ENCODE measurements at places on chromosomes 4 and X.
A peak's percentile ranks its signal among the peaks of the same experiment; 100 is the strongest.

GRCh38 chr4:186934244-186934643, 210.6 kb upstream of the FAT1 start:
- DNase-seq, result no peak

DNA sequence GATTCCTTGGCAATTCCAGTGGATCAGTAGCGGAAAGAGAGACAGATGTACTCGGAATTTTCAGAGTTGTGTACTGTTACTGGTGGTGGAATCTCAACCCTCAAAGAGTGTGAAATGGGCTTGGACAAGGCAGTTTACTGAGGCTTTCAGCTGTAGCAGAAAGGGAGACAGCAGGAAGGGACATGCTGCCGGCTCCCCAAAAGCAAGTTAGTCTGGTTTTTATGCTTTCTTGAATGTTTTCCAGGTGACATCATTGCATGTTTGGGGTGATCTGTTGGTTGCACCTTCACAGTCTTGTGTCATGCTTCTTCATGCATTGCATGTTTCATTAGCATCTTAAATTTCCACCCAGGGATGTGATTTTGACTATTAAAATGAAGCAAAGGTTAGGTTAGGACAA, 1282.2 kb downstream of the ADGRL3 start:
- no peak for DNase-seq

- no peak for DNase-seq
Measured at GRCh38 chr4:153963216-153963615, 174.3 kb upstream of the SFRP2 start.

DNA sequence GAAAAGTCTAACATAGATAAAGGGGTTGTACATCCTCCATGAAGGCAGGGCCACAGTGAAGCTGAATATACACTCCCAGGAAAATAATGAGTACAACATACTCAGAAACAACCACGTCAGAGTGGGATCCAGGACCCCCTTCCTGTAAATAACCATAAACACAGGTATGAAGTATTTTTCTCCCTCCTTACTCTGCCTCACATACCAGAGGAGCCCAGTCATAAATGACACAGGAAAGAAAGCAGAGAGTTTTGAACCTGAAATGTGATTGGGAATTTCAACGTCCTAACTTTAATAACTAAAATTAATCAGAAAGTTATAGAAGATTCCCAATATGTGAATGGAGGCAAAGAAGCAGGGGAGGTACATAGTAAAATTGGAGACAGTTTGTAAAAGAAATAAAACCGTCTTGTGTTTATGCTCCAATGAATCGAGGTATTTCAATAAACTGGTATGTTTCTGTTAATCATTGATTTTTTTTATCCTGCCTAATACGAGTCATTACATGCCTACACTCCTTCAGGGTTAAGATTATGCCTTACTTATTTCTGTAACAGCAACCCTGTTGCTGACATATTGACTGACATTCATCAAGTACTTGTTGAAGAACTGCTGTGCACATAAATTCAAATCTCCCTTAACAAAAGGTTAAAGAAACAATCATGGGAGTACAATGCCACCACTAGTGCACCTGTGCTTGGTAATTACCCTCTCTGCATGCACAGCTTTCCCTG, 431.3 kb downstream of the KCNIP4 start:
- DNase-seq, result peak; percentile 38

DNA sequence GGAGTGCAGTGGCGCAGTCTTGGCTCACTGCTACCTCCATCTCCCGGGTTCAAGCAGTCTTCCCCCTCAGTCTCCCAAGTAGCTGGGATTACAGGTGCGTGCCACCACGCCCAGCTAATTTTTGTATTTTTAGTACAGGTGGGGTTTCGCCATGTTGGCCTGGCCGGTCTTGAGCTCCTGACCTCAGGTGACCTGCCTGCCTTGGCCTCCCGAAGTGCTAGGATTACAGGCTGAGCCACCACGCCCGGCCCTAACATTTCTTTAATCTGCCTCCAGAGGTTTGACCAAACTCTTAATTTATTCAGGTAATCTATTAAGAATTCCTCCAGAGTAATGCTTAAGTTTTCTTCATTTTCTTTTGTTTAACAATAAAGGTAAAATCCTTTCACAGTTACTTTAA, 171.0 kb downstream of the RAPGEF2 start:
- DNase-seq, result no peak

DNA sequence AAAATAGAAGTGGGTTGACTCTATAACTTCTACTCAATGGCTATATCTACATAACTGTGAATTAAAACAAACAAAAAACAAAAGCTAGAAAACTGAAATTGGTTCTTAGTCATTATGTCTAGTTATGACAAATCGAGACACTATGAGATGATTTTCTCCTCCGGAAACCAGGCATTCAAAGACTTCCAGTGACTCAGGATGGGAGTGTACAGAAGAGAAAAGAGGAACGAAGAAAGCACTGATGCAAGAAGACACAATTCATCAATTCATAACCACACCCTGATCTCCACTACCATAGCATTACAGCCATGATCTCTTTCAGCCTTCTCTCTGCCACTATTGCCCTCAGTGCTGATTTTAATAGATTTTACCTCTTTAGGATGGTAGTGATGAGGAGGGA, 253.6 kb downstream of the CBLL2 start:
- no peak for DNase-seq

DNA sequence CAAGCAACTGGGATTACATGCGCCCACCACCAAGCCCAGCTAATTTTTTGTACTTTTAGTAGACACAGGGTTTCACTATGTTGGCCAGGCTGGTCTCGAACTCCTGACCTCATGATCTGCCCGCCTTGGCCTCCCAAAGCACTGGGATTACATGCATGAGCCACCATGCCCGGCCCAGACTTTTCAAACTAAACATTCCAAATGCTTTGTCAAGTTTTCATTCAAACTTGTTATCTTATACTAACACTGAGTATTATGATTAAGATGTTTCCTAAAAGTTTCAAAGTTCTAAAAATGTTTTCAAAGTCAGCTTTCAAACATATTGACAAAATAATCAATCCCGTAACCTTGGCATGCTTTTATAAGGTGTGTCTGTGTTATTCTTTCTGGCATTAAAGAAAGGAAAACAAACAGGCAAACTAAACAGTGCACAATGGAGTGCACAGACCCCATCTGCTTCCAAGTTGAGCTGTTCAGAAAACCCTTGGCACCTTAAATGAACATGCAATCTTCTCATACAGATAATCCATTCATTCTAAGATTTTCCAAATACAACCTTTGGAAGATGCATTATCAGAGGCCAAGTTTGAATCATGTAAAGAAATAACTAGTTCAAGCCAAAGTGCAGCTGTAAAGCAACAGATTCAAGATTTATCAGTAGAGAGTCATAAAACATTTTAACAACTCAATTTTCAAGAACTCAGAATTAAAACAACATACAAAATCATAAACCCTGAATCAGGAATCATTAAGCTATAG, 49.1 kb downstream of the ABCG2 start:
- DNase-seq, result no peak

DNA sequence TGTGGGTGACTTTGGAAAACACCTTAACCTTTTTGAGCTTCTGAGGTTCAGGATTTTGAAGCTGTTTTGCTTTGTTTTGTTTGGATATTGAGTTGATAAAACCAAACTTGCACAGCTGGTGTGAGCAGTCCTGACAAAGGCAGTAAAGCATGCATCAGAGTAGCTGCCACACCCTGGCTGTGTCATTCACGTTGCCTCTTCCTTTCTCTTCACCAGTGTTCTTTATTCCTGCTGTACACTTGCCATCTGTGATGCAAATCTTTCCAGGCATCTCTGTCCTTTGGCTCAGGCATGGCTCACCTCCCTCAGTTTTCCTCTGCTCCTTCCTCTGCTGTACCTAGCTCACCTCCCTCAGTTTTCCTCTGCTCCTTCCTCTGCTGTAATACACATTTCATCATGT, 1850.2 kb upstream of the AGA start:
- DNase-seq, result no peak

DNA sequence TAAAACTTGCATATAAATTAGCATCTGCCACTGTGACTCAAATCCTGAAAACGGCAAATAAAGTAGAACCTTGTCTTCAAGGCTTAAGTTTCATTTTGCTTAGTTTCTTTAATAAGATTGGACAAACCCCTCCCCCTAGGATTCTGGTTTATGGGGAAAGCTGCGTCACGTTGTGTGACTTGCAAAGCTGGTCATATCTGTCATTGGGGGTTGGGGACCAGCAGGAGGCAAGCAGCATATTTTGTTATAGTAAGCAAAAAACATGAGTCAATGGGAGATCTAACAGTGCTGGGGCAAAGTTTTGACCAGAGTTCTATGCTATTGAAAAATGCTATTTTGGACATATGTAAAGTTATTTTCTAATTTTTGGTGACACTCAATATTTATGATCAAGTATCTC, 407.3 kb downstream of the PCDH18 start:
- DNase-seq, result no peak

DNA sequence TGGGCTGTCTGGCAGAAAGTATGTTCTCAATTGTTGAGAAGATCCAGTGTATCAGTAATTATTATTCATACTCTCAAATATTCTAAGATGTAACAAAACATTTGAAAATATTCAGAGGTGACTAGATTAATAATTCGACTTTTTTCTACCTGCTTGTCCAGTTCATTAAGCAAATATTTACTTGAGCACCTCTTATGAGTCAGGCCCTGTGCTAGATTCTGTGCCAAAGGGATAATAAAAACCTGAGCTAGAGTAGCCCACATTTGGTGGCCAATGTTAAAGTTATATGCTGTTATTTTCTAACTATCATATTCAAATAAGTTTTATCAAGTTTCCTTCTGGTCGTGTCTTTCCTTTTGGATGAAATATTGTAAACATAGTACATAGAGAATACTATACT, 58.5 kb downstream of the ARHGAP10 start:
- no peak for DNase-seq

DNA sequence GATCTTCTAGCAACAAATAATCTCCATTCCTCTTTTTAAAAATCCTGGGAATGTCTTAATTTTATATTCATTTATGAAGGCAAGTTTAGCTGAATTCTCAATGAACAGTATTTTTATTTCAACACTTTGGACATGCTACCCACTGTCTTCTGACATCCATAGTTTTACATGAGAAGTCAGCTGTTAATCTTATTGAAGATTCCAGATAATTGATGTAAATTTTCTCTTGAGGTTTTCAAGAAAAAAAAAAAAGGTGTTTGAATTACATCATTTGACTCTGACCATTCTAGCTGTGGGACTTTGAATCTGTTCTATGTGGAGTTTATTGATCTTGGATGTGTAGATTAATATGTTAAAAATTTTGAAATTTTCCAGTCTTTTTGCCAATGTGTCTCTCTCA, 28.0 kb downstream of the PDHA2 start:
- no peak for DNase-seq

DNA sequence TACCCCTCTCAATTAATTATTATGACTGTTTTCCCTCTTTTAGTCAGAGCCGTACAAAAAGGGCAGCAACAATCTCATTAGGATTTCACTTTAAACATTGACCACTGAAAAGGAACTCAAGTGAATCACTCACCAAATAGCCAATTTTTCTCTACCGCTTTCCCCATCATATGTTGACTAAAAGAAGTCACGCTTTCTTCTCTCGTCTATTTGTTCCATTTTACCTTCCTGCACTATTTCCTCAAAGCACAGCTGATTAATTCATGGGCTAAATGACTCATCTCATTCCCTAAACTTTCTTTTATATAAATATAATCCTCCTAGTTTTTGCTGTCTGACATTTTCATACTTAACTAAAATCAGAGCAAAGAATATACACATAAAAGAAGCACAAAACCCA, 8.2 kb downstream of the MID1 start:
- no peak for DNase-seq

GRCh38 chrX:134181275-134181660, 55.7 kb upstream of the CCDC160 start:
- DNase-seq, result no peak

GRCh38 chr4:184061582-184061981, 156.1 kb downstream of the ENPP6 start:
- no peak for DNase-seq

- DNase-seq, result no peak
Measured at GRCh38 chr4:66014146-66014765, 344.0 kb upstream of the EPHA5 start.

DNA sequence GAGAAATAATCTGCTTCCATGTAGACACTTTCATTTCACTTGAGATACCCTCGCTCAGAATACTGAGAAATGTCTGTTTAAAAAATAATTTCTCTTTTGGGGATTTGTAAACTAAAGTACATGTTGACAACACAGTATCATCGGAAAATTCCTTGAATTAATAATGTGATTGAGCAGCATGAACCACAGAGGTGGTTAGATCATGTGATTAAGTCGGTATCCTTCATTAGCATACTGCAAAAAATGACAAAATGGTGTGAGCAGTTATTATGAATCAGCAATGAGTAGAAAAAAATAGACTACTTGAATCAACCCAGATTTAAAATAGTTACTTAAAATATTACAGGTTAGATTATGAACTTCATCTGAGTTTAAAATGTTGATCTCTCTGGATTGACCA, 14.1 kb downstream of the MAP7D3 start:
- DNase-seq, result no peak

- DNase-seq, result no peak
Measured at GRCh38 chr4:44662623-44663005, 11.2 kb upstream of the YIPF7 start.

- DNase-seq, result no peak
Measured at GRCh38 chr4:36328130-36328529, 46.7 kb downstream of the DTHD1 start.

DNA sequence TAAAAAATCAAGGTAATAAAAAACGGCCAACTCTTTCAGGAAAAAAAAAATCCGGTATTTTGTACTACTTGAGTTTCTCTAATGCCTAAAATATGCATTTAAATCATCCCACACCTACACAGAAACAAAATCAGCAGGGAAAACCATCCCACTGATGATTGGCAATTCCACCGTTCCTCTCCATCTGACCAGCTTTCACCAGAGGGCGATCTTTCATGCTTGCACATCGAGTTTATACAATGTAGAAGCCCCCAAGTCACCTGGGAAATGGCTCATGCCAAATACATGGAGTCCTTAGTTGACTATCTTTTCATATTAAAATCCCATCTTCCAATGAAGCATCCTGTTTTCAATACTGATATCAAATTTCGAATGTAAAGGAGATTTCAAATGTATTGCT, 69.2 kb downstream of the PTCHD1 start:
- DNase-seq, result no peak

- no peak for DNase-seq
Measured at GRCh38 chr4:74111990-74112389, 13.0 kb upstream of the CXCL2 start.

- no peak for DNase-seq
Measured at GRCh38 chrX:15451913-15452312, 41.2 kb downstream of the PIR start.

DNA sequence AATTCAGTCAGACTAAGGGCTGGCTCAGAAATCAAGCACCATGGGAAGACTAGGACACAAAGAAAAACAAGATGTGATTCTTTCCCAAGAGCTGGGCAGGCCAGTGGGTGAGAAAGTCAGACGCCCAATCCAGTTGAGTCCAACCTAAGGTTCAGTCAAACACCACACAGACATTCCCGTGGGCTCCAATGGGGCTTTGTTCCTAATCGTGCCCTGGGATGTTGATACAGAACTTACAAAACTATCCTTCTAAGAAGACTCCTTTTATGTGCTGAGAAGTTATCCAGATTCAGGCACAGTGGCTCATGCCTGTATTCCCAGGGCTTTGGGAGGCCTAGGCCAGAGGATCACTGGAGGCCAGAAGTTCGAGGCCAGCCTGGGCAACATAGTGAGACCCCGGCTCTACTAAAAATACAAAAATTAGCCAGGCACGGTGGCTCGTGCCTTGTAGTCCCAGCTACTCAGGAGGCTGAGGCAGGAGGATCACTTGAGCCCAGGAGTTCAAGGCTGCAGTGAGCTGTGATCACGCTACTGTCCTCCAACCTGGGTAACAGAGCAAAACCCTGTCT, 3.7 kb downstream of the BLOC1S4 start:
- no peak for DNase-seq

Measured in NCI-H1105 (cell line).